ENCODE measurements at places on chromosomes 7 and 10.

- DNase-seq, result no peak
Observed at GRCh38 chr10:85280014-85280413, 951.6 kb downstream of the CCSER2 start.

GRCh38 chr10:7186387-7187018, 224.3 kb downstream of the SFMBT2 start:
- DNase-seq, result no peak

GRCh38 chr10:7417807-7418206, 7.0 kb upstream of the SFMBT2 start:
- DNase-seq, result no peak

- DNase-seq, result no peak
Observed at GRCh38 chr7:117210397-117210796, 112.5 kb downstream of the WNT2 start.

- DNase-seq, result no peak
Observed at GRCh38 chr10:33164060-33164709, 170.3 kb downstream of the NRP1 start.

DNA sequence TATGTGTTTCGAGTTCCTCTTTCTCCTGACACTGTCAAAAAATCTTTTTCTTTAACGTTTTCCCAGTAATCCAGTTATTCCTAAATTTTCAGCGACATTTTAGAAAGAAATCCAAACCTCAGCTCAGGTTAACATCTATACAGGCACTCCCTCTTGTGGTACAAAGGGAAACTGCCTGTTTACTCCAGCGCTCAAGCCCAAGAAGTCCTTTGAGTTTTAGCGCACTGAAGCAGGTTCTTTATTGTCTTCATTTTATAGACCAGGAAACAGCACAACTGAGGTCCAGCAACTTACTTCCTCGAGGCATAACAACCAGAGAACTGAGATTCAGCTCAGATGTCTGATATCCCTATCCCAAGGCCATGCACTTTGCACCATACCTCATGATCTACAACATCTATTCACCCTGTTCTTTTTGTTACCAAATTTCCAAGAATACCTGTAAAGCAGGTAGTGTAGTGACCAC, 287.2 kb upstream of the MKLN1 start:
- peak; percentile 53 for DNase-seq

DNA sequence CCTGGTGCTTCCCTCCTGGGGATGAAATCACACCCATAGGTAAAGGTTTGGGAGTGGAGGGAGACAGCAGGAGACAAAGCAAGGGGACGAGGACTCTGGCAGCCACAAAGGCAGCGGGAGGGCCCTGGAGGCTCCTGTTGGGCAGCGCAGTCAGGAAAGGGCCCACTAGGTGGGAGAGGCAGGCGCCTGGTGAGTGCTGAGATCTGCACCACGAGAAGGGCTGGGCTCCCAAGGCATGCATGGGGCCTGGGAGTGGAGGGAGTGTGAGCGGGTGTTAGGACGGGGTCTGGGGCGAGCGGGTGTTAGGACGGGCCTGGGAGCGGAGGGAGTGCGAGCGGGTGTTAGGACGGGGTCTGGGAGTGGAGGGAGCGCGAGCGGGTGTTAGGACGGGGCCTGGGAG, 13.0 kb downstream of the GET4 start:
- DNase-seq, result no peak

DNA sequence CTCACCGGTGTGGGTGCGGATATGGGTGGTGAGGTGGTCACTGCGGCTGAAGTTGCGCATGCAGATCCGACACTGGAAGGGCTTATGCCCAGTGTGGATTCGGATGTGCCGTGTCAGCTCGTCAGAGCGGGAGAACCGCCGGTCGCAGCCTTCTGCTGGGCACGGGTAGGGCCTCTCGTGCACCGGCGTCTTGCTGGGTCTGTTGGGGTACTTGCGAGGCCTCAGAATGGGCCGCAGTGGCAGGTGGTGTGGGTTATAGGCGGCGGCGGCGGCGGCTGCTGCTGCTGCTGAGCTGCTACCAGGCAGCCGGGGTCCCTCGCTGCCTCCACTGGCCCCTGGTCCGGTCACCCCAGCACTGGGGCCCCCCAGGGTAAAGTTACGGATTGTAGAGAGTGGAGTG, 2.7 kb downstream of the EGR2 start:
- DNase-seq, result no peak

DNA sequence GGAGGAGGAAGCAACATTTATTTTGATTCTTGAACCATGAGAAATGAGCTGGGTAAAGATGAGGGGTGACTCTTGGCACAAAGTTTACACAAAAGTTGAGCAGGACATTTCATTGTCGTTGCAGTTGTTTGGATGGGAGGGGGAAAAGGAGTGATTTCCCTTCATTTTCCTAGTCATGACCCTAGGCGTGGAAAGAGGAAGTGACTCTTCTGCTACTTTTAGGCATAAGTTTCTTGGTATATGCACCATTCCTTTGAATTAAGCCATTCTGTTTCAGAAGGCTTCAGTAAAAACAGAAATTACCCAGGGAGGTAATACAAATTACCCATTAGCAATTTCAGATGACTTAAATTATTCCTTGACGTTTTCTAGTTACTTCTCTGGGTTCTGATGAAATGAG, 113.9 kb upstream of the FAM171A1 start:
- no peak for DNase-seq

DNA sequence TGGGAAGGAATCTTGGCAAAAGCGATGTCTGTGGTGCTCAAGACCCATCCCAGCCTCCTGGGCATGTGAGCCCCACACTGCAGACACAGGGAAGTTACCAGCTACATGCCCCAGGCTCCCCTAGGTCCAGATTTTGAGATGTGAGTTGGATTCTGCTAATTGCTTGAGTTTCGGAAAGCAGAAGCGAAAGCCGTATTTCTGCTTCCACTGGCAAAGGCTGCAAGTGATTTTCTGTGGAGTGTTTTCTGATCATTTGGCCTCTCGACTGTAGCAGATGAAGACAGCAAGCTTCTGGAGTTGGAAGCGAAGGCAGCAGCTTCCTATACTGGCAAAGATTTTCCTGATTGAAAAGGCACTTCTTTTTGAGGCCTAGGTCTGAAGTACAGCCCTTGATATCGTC, 29.6 kb downstream of the ANKRD16 start:
- DNase-seq, result no peak

- DNase-seq, result no peak
Observed at GRCh38 chr7:108825581-108825909, 255.9 kb downstream of the DNAJB9 start.

- peak; percentile 13 for DNase-seq
Observed at GRCh38 chr10:132360766-132361447, 28.9 kb downstream of the LRRC27 start.
